ENCODE measurements at places on chromosomes 3 and 15. TPM values are rescaled to one million over a fixed set of nuclear protein-coding genes. Genes with fewer than 3 reads are reported as not detected.

Gene MOBP
- not detected for total RNA-seq

Gene FOXB1
- total RNA-seq = not detected

Gene ACKR4
- total RNA-seq = not detected

Gene TGM5
- total RNA-seq = 0.21 TPM

Gene HHLA2
- not detected for total RNA-seq

Gene PLSCR2
- total RNA-seq = not detected

Gene PROK2
- not detected for total RNA-seq

Gene EIF4G1
- total RNA-seq = 237 TPM

Gene MRPS25
- total RNA-seq = 97.0 TPM

Gene PAQR9
- total RNA-seq = 0.05 TPM

Gene ZNF621
- 6.8 TPM for total RNA-seq

Gene KBTBD13
- not detected for total RNA-seq

Gene HAUS2
- total RNA-seq = 36.2 TPM

Gene SLMAP
- total RNA-seq = 26.1 TPM

Gene ACTRT3
- 0.24 TPM for total RNA-seq

Gene FAM174B
- total RNA-seq = 97.9 TPM

Gene MB21D2
- 9.9 TPM for total RNA-seq

Gene SLC24A5
- total RNA-seq = 423 TPM

Gene GOLGA8G
- total RNA-seq = not detected

Gene EPHA3
- 43.2 TPM for total RNA-seq

Gene GRIP2
- total RNA-seq = 0.18 TPM

Gene SLCO3A1
- total RNA-seq = 2.5 TPM

Gene CHRNA3
- total RNA-seq = 2.1 TPM

Gene DNASE1L3
- 1.3 TPM for total RNA-seq

Gene UBAP1L
- total RNA-seq = 31.5 TPM

Gene SLC28A2
- not detected for total RNA-seq

Gene P2RY12
- total RNA-seq = not detected

Gene CAND2
- 0.35 TPM for total RNA-seq

Gene GOLGA8T
- not detected for total RNA-seq

Gene CCDC13
- not detected for total RNA-seq

Gene SYNPR
- not detected for total RNA-seq

Gene DHFR2
- 7.6 TPM for total RNA-seq

Gene BCHE
- total RNA-seq = 68.8 TPM

Gene FAM3D
- not detected for total RNA-seq

Gene HCN4
- total RNA-seq = not detected

Gene GXYLT2
- 27.2 TPM for total RNA-seq

Gene NDN
- total RNA-seq = 39.3 TPM

Gene TARS3
- 10.8 TPM for total RNA-seq

Gene ECE2
- not detected for total RNA-seq

Gene CIAO2A
- 314 TPM for total RNA-seq

Gene GOLGA8J
- total RNA-seq = 0.16 TPM

Gene TRPM1
- total RNA-seq = 105 TPM

All from SK-MEL-5 (cell line).